ENCODE measurements at places on chromosomes 4 and X.

DNA sequence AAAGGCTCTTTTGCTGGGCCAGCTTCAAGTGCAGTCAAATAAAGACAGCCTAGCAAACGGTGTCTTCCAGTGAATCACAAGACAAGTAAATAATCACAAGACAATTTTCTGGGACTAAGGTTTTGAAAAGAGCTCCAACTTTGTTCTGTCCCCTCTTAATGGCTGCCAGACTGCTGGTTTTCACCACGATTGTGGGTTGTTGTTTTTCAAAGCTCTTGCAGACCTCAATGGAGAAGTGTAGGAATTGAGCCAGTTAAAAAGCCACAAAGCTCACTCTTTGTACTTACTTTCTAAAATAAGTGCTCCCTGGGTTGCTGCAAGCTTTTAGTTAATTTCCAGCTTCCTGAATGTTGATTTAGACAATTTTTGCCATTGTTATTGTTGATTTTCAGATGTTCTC, 405.8 kb upstream of the HTR2C start:
- DNase-seq: no peak

- DNase-seq: no peak
Observed at GRCh38 chrX:110408949-110409588, 50.4 kb downstream of the RTL9 start.

- no peak for DNase-seq
Observed at GRCh38 chr4:180398564-180398963, 1844.6 kb upstream of the TENM3 start.

- no peak for DNase-seq
Observed at GRCh38 chr4:169582706-169583105, 29.7 kb downstream of the NEK1 start.

DNA sequence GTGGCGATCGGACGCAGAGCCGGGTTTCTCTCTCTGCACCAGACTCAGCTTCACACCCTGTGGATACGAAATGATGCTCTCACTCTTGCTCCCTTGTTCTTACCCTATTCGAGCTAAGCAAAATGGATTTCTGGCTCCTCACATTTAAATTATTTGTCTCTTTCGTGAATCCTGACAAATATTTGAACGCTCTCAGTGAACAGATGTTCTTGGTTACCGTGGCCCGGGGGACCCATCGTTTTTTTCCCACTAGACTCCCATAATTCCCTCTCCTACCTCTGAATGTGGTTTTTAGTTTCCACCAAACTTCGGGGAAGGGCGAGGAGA, 630 bp downstream of the SMARCA5 start:
- no peak for DNase-seq

DNA sequence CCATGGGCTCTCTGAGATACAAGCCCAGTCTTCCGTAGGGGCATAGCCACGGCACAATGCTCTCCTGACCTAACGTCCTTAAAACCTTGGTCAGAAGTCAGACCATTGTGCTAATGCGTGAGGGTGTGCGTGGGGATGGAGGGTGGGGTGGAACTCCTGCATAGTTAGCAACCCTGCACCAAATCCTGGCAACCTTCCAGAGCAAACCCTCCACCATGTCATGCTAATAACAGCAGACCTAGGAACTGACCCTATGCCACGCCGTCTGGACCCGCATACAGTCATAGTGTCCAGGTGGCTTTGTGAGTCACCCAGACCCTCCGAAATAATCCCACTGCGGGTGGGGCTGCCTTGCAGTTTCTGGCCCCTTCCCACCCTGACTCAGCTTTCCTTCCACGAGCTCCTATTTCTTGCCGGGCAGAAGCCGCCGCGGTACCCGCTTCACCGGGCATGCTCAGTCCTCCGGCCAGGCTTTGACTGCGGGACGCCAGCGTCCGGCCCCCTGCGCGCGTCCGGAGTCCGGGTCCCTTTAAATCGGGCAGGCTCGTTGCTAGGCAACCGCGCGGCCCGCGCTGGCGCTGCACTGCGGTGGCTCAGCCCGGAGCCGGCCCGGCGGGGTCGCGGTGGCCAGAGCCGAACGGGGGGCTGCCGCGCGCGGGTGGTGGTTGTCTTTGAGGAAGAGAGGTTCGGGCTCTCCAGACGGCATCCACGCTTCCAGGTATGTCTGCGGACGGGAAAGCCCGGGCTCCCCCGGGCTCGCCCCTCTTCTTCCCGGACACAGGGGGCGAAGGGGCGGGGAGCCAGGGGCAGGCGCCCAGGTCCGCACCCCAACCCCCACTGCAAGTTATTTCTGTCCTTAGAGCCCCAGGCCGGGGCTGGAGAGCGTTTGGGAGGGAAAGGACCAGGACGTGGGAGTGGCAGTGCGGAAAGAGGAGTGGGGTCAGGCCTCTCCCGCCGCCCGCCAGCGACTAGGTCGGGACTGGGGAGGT, at the start of gene CCDC160:
TSS of gene CCDC160 (plus strand) at position 557 of the 989 bp plus-strand sequence. CDS start 7,619 bp downstream, outside the sequence.
- DNase-seq: peak; percentile 47

DNA sequence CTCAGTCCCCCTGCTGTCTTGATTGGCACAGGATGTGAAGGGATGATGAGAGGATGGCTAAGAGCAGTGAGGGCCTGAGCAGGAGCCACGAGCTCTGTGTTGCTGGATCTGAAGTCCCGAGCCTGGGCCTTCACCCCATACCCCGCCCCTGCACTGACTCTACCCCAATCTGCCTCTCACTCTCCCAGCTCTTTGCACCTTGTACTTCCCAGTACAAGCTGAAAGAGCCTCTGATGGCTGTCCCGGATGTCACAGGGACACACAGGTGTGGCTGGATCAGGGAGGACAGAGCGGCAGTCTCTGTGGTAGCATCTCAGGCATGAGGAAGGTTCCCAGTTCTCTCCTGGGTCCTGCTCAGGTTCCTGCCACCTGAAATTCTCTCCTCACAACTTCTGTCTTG, 103.6 kb downstream of the CHIC2 start:
- no peak for DNase-seq

- no peak for DNase-seq
Observed at GRCh38 chr4:106595906-106596305, 227.3 kb upstream of the GIMD1 start.

- no peak for DNase-seq
Observed at GRCh38 chr4:14165222-14165920, 537.8 kb upstream of the BOD1L1 start.

DNA sequence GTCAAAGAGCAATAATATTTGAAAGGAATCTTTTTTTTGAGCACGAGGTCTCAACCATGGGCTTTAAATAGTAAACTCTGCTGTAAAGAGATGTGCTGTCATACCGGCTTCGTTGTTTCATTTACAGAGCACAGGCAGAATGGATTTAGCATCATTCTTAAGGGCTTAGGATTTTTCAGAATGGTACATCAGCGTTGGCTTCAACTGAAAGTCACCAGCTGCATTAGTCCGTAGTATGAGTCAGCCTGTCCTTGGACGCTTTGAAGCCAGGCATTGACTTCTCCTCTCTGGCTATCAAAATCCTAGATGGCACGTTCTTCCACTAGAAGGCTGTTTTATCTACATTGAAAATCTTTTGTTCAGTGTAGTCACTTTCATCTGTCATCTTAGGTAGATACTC, 23.6 kb downstream of the COX18 start:
- DNase-seq: no peak

GRCh38 chr4:126213996-126214395, 899.2 kb downstream of the FAT4 start:
- DNase-seq: no peak

DNA sequence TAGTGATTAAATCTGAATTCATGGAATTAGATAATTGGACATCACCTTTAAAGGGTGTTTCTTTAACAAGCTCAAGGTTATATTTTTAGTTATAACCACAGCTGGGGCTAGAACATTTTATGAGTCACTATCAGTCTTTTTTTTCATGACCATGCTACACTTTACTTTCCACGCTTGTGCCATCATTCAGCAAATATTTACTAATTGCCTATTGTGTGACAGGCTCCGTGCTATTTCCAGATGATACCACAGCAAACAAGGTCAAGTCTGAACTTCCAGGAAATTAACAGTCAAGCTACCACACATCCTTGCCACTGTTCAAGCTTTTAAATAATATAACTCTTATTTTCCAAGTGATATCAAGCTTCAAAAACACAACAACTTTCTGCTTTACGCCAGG, 16.5 kb downstream of the SPANXN3 start:
- DNase-seq: no peak

GRCh38 chr4:169153481-169154087, 117.2 kb downstream of the SH3RF1 start:
- DNase-seq: no peak

- no peak for DNase-seq
Observed at GRCh38 chrX:74451450-74452198, 30.3 kb downstream of the SLC16A2 start.

GRCh38 chrX:123773258-123773988, 40.6 kb upstream of the THOC2 start:
- no peak for DNase-seq

DNA sequence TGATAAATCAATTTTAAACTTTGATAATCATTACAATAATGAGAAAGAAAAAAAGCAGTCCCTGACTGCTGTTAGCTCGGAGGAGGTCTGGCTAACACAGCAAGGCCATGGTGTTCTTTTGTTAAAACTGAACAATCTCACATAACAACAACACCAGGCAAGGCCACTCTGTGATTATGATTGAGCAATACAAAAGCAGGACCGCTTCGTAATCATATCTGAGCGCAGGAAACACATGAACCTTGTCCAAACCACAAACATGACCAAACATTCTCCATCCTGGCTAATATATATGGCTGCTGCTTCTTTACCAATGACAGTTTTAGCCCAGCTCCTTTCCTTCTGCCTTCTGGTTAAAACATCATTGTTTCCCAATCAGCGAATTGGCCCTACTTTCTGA, 76.8 kb upstream of the DDX53 start:
- no peak for DNase-seq

DNA sequence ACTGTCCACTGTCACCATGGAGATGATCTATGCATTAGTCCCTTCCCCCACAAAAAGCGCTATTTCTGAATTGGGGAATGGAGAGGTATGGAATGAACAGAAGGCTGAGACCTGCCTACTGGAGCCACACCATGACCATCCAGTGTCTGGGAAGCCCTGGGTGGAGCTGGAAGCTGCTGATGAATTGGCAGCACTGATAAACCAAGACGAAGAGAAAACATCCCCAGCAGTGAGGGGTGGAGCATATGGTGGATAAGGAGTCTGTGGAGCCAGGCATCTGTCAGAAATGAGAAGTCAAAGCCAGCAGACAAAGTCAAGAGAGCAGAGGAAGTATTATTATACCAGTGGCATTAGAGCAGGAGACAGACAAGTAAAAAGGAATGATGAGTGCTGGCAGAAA, 13.2 kb downstream of the CC2D2A start:
- DNase-seq: no peak

DNA sequence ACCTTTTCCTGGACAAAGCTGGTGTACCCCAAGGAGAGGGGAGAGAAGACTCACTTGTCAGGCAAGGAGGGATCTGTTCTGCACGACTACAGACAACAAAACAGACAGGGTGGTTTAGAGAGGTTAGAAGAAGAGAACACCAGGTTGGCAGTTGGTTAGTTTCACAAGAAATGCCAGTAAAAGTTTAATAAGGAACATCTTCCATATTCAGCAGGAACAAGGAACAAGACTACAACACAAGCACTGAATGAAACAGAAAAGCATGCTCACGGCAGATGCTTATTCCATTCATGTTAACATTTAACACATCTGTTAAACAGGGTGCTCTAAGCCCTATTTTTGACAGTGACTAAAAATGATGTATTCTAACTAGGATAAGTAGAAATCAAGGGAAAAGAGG, 158.2 kb downstream of the WDFY3 start:
- DNase-seq: no peak

DNA sequence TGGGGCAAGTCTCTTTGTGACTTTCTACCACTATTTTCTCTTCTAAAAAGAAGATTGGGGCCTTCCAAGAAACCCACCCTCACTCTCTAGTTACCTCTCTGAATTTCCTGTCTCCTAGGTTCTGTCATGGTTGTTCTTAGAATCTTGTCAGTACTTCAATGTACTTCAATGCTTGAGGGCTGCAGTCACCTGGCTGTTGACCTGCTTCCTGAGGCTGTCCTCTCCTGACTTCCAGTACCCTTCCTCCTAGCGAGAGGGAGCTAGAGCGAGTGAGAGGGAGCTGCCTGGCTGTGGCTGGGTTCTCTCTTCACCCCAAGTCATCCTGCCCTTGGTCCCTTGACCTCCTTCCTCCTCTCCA, 17.7 kb downstream of the CD99L2 start:
- no peak for DNase-seq

GRCh38 chrX:133435544-133436124, 20.3 kb upstream of the GPC4 start:
- DNase-seq: no peak

DNA sequence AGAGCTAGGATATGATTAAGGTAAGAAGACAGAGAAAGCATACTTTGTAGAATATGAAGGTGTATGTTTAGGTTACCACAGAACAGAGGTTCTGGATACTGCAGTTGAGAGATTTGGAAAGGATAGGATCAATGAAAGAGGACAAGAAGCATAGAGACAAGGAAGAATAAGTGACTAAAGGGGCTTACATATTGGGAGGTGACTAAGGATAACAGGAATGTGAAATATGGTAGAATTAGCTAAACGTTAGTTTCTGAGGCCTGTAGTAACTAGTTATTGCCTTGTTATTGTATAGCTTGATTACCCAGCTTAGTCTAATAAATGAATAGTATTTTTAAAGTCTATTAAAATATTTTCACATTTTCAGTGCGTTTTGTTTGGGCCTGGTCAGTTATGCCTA, 38.2 kb downstream of the CENPI start:
- DNase-seq: no peak

- DNase-seq: no peak
Observed at GRCh38 chr4:23060776-23061175, 368.0 kb downstream of the GBA3 start.

DNA sequence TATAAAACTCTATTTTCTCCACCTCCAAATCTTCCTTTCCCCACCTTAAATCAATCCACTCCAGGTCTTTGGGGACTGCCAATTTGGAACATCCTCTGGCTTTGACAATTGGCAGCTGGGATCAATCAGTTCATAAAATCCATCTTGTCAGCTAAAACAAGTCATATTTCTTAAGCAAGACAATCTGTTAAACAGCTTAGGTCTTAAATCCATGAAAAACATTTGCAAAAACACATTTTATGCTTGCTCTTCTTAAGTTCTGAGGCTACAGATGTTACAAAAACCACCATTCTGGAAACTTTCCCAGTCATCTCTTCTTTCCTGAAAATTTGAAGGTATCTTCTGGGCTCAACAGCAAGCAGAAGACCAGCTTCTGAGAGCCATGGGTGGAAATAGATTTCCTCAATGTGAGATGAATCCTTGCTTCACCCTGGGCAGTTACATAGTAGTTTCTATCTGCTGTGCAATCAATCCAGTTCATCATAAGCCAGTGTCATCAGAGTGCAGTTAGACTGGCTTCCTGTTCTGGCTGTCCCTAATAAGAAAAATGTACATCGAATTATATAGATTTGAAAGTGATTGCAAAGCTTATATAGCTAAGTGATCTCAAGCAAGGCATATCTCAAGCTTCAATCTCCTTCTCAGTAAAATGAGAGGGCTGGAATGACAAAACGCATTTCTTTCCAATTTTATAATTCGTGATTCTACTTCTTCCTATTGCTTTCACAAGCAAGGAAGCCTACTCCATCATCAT, 402.7 kb upstream of the INTU start:
- no peak for DNase-seq

DNA sequence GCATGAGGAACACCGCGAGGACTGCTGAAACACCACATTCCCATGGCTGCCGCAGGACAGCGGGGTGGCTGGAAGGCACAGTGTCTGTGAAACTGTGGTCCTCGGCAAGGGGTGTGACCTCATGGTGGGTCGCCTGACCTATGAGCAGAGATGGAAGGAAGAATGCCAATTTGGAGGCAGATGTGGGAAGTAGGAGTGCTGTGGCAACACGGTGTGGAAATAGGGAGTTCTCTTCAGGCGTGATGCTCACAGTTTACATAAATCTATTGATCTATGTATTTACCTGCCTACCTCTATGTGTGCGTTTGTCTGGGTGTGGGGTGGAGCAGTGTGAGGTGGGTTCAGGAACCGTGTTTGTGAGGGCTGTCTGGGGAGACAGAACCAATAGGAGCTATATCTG, 62.3 kb upstream of the LSM6 start:
- DNase-seq: no peak
